ENCODE measurements at places on chromosomes 2 and 18.

DNA sequence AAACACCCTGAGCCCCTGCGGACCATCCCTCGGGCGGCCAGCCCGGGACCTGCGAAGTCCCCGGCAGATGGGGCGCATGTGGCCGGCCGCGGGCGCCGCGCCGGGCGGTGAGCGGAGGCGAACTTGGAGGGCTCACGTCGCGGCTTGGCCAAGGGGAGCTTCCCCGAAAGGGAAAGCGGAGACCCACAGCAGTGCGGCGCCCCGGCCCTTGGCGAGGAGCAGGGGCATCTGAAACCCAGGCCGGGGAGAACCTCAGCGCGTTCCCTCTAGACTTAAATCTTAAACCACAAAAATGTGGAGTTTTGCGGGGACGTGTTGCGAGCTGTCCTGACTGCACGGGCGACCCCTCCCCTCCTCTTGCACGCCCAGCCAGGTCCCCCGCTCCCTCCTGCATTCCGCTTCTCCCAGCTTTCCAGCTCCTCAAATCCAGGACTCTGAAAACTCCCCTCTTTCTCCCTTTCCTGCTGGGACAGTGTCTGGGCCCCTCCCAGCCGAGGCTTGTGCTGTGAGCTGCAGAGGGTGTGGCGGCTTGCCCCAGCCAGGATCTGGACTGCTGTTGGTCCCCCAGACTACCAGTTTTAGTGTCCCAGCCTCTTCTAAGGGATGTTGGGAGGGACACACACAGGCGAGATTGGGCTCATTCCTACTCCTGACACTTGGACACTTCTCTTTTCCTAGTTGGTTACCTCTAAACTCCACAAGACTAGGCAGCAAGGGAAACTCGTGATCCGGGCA, 1.3 kb downstream of the FMNL2 start:
- DNase-seq = peak; percentile 71

- DNase-seq = no peak
These were observed 443.1 kb upstream of the ZEB2 start for GRCh38 chr2:144963031-144963430.

DNA sequence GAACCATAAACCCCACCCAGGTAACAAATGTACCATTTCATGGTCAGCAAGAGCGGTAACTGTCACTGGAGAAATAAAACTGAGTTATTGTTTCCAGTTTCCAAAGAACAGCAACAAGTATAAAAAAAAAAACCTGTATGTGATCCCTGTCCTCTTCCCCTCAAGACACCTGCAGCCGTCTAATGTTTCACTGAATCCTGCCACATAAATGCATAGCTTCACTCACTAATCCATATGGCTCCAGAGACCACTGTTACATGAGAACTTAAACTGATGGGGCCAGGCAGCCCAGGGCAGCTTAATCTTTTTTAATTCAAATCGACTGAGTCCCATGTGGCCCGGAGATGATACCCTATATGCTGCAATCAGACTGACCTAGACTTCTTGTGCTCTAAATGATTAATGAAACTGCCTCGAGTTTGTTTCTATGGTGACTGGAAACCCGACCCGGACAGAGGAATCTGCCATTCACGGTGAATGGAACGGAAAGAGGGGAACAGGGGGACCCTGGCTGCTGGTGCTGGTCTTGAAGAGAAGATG, 60.9 kb upstream of the SIX2 start:
- no peak for DNase-seq

DNA sequence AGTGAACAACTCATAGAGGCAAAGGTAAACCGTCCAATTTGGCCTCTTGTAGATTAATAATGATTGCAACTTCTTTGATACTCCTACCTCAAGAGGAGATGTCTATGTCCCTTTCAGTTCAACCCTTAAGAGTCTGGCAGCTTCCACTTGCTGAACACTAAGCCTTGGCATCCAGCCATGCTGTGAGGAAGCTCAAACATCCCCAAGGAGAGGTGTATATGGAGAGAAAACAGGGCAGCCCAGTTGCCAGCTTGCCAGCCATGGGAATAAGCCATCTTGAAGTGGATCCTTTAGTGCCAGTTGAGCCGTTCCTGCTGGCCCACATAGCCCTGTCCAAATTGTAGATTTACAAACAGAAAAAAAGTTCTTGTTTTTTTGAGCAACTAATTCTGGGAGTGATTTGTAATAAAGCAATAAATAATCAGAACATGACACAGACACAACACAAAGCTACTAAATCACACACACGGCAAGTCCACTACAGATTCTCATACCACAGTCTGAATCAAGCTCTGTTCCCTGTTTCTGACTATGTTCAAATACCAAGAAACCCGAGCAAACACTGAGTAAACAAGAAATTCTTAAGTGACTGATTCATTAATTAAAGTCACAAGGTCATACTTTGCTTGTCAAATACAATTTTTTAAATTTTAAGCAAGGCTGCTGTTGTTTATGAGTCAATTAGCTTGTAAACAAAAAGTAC, 96.1 kb downstream of the PID1 start:
- no peak for DNase-seq

GRCh38 chr2:143140864-143141661, 11.8 kb downstream of the ARHGAP15 start:
- DNase-seq = no peak

DNA sequence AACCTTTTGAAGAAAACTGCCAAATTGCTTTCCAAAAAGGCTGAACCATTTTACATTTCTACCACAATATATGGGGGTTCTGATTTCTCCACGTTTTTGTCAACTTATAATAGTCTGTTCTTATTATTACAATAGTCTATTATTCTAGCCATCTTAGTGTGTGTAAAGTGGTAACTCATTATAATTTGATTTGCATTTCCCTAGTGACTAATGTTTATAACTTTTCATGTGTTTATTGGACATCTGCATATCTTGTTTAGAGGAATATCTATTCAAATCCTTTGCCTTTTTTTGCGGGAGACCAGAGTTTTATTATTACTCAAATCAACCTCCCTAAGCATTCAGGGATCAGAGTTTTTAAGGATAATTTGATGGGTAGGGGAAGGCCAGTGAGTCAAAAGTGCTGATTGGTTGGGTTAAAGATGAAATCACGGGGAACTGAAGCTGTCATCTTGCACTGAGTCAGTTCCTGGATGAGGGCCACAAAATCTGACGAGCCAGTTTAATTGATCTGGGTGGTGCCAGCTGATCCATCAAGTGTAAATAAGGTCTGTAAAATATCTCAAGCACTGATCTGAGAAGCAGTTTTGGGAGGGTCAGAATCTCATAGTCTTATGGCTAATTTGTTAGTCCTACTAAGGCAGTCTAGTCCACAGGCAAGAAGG, 303.4 kb upstream of the NCKAP5 start:
- DNase-seq = no peak

DNA sequence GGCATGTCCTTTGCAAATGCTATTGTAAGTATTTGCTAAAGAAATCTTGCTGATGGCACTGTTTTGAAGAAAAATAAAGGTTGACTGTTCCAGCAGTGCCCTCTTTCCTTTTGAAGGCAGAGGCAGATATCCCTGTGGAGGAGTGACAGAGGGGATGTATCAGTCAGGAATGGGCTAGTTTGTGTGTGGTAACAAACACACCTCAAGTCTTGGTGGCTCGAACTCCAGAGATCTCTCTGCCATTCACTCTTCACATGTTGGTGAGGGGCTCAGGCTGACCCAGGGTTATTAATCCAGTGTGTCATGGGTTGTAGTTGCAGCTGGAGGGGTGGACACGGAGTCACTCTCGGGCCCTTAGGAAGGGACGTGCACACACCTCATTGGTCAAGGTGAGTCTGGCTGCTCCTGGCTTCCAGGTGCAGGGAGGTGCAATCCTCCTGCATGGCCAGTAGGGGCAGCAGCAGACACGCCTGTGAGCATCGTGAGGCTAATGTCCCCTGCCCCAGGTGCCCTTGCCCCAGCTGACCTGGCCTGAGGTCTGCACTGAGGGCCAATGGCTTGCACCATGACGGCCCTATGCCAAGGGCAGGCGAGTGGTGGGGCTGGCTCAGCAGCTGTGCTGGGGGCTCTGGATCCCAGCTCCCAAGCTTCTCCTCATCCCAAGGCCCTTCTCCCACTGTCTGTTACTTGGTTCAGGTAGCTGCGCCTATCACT, 146.5 kb downstream of the ASB1 start:
- no peak for DNase-seq

DNA sequence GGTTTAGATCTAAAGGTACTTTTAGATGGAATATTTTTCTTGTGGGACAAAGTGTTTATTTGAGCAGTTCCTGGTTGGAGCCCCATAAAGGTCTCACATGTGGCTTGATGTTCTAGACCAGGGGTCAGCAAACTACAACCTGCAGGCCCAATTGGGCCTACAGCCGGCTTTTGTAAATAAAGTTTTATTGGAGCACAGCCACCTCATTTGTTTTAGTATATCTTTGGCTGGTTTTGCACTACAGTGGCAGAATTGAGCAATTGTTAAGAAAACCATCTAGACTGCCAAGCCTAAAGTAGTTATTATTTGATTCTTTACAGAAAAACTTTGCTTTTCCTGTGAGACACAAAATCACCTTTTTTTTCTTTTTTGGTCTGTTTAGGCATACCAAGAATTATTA, 41.6 kb downstream of the NDC80 start:
- no peak for DNase-seq

- DNase-seq = no peak
These were observed 241.0 kb downstream of the LRP1B start for GRCh38 chr2:141889788-141890187.
